Activated T-helper 17 cell treated with anti-CD3 and anti-CD28 coated beads, Interleukin-2, amount 50 U/mL, for 72 hours (primary cell): ENCODE measurements at places on chromosomes 2 and 18.

DNA sequence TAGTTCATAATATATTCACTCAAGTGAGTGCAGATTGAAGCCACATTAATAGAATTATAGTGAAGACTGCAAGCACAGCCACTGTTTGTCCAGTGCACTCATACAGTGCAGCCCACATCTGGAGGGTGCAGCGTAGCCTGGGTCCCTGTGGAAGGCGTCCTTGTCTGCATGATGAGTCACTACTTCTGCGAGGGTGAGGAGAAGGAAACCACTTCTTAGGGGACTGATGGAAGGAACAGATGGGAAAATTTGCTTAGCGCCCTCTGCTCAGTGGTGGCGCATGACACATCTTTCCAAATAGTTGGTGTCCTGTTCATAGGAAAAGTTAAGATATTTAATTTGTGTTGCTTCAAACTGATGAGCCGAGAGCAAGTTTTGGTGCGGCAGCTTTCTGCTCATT, 330.4 kb upstream of the SMIM21 start:
- ATAC-seq, result no peak

- ATAC-seq, result no peak
Observed at GRCh38 chr2:158539176-158540005, 82.6 kb downstream of the PKP4 start.

- ATAC-seq, result no peak
Observed at GRCh38 chr18:28078298-28078697, 98.6 kb downstream of the CDH2 start.

- no peak for ATAC-seq
Observed at GRCh38 chr2:241989074-241989473, 119.5 kb downstream of the RTP5 start.

- ATAC-seq, result no peak
Observed at GRCh38 chr2:160227293-160227915, 27.3 kb upstream of the ITGB6 start.

- ATAC-seq, result peak; percentile 53
Observed at GRCh38 chr2:45993476-45993991, 303.7 kb upstream of the EPAS1 start.
